M059J (cell line): ENCODE measurements at places on chromosomes 12 and 14. TPM values are rescaled to one million over a fixed set of nuclear protein-coding genes. Genes with fewer than 3 reads are reported as not detected.

The IL26 gene
- not detected in 2 replicates for total RNA-seq

The EGLN3 gene
- 22.2 and 30.1 TPM in 2 replicates for total RNA-seq

DNA sequence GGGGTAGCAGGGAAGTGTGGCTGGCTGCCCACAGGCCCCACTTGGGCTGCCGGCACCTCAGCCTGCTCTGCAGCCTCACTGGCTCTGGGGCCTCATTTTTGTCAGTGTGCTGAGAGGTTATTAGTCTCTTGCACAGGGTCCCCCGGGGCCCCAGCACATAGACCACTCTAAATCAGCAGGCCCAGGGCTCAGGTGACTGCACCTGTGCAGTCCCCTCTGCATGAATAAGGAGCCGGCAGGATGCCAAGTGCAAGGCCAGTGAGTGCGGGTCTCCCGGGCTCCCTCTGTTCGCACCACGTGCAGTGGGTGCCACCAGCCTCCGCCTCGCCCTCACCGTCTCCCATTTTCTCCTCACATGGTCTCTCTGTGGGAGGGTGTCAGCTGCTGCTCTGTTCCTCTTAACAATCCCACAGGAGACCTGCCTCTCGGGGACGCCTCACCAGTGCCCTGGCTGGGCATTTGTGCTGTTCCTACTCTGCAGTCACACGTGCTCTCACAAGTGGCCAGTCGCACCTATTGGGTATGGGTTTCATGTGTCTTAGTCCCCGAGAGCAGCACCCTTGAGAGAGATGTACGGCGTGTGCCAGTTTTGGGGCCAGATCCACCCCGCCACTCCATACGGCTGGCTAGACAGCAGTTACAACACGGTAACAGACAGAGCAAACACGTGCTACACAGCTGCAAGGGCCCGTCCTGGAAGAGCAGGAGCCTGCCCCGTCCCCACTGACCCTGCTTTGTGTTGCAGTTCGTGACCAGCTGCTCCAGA lies 40.4 kb downstream of the MMAB start:
- DNase-seq = no peak

GRCh38 chr12:30847259-30847658 lies 79.3 kb upstream of the TSPAN11 start:
- peak; percentile 68 for DNase-seq

The ASPG gene
- not detected in 2 replicates for total RNA-seq

- DNase-seq = no peak
Observed at GRCh38 chr14:99461411-99462085, 19.1 kb downstream of the SETD3 start.

DNA sequence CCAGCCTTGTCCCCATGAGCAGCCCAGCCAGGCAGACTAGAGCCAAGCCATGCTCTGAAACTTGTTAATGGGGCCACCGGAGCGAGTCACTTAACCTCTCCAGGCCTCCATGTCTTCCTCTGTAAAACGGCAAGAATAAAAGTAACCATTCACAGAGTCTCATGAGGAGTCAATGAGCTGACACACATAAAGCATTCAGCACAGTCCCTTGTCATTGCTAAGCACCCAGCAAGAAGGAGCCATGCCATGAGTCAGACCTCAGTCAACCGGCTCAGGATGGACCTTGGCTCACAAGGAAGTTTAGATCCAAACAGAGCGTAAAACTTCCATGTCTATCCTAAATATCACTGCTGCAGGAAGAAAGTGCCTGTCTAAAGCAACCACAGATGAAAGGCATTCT lies 10.6 kb downstream of the FICD start:
- peak; percentile 71 for DNase-seq

DNA sequence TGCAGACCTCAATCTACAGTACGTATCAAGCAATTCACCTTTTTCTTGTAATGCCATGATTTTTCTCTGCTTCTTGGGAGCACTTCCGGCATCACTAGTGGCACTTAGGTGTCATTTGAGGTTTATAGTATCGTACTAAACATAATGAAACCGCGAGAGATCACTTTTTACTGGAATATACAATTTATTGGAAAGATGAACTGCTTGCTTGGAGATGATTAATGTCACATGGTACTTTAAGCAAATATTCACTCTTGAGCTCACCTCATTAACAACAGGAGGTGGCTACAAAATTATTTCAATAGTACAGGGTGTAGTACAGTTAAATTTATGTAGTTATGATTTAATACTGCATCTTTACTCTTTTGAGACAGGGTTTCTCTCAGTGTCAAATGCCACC lies 11.5 kb downstream of the FUT8 start:
- no peak for DNase-seq

- peak; percentile 3 for DNase-seq
Observed at GRCh38 chr14:46344327-46344937, 307.1 kb downstream of the RPL10L start.

GRCh38 chr12:124148481-124149273 lies 146.2 kb upstream of the RFLNA start:
- DNase-seq = no peak

- DNase-seq = no peak
Observed at GRCh38 chr12:2829275-2829674, 5.6 kb downstream of the NRIP2 start.

GRCh38 chr14:78005325-78005724 lies 164.8 kb upstream of the NRXN3 start:
- DNase-seq = peak; percentile 44

GRCh38 chr12:121413917-121414316 lies 14.0 kb downstream of the RNF34 start:
- DNase-seq = no peak

GRCh38 chr14:53306267-53306721 lies 153.2 kb upstream of the DDHD1 start:
- peak; percentile 56 for DNase-seq

The SLC6A12 gene
- not detected in 2 replicates for total RNA-seq

DNA sequence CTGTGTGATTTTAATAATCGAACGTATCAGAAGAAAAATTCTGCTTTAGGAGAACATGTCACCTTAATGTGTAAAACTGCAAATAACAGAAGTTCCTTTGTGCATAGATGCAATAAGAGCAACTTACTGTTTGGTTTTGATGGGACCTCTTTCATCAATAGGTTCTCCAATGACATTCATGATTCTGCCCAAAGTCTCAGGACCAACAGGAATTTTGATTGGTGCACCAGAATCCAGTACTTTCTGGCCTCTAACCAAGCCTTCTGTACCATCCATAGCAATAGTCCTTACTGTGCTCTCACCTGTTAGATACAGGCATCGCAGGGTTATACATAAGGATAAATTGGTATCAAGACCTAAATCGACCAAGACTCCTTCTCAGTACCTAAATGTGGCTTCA lies 1.1 kb downstream of the ATP5F1B start:
- DNase-seq = no peak

- peak; percentile 24 for DNase-seq
Observed at GRCh38 chr14:96852823-96853422, 55.7 kb downstream of the VRK1 start.

- no peak for DNase-seq
Observed at GRCh38 chr14:106622200-106622745, 1095.9 kb downstream of the TMEM121 start.

- DNase-seq = no peak
Observed at GRCh38 chr14:70289138-70289537, 70.3 kb downstream of the COX16 start.

The LRFN5 gene
- 0.05 TPM in 1 of 2 replicates, not detected in the other for total RNA-seq

DNA sequence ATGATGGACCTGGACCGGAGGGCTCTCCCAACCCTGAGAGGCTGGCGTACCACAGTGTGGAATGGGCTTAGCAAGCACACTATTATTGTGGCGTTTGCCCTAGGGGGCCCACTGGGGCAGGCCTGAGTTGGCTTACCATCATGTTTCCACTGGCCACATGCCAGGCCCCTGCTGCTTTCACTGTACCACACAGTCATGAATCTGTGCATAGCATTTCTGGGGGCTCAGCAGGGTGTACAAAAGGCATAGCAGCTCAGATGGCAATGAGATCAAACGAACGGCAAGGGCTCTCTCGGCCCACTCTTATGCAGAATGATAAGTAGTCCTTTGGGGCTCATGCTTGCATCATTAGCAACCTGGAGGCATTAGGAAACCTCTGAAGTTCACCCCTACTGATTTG lies 137.0 kb upstream of the HIF1A start:
- peak; percentile 44 for DNase-seq

The ZNF384 gene
- 18.1 and 25.0 TPM in 2 replicates for total RNA-seq

DNA sequence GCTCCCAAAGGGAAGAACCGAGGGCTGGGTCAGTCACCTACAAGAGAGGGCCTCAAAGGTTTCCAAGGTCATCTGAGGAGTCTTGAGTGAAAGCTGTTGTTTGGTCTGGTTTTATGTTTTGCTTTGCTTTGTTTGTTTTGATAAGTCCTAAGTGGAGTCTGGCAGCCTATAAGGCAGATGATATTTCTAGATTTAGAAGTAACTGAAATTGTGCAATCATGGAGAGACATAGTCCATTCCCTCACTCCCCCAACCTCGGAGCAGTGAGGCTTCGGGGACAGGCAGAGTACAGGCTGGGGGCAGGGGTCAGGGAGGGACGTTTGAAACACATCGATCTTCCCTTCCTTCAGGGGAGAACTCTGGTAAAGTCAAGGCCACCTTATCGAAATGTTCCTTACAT lies 42.3 kb downstream of the TTC9 start:
- DNase-seq = no peak

- DNase-seq = peak; percentile 43
Observed at GRCh38 chr12:88703790-88704189, 123.5 kb upstream of the KITLG start.

- DNase-seq = no peak
Observed at GRCh38 chr14:100775831-100776591, 49.3 kb downstream of the DLK1 start.

The RAPGEF3 gene
- total RNA-seq = 1.2 and 2.6 TPM in 2 replicates

- DNase-seq = peak; percentile 86
Observed at GRCh38 chr12:100987552-100988521, 193.3 kb downstream of the ANO4 start.

The SDSL gene
- total RNA-seq = 4.2 and 6.7 TPM in 2 replicates

DNA sequence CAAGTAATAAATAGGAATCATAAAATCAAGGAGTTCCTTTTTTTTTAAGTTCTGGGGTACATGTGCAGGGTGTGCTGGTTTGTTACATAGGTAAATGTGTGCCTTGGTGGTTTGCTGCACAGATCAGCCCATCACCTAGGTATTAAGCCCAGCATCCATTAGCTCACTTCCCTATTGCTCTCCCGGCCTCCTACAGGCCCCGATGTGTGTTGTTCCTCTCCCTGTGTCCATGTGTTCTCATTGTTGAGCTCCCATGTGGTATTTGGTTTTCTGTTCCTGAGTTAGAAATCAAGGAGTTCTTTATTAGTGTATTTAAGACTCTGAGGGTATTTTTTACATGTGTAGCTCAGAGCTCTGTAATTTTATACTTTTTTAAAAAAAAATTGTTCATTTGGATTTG lies 86.0 kb downstream of the SCFD1 start:
- DNase-seq = no peak

GRCh38 chr14:34912182-34912581 lies 37.0 kb upstream of the BAZ1A start:
- DNase-seq = no peak

- DNase-seq = peak; percentile 11
Observed at GRCh38 chr12:43284486-43285158, 267.4 kb downstream of the ADAMTS20 start.

The OR6C2 gene
- total RNA-seq = not detected in 2 replicates
